ENCODE measurements at places on chromosomes 2 and 18. TPM values are rescaled to one million over a fixed set of nuclear protein-coding genes. Genes with fewer than 3 reads are reported as not detected.

Gene CTNNA2
- total RNA-seq, result 0.06 TPM

Gene ZBTB14
- 8.5 TPM for total RNA-seq

Gene TPO
- not detected for total RNA-seq

Gene DSG1
- total RNA-seq, result not detected

Gene C2orf42
- 8.1 TPM for total RNA-seq

Gene ASXL3
- total RNA-seq, result under 0.01 TPM

Gene HNMT
- 20.2 TPM for total RNA-seq

Gene M1AP
- total RNA-seq, result 1.7 TPM

Gene NCKAP5
- total RNA-seq, result 0.58 TPM

Gene NDUFV2
- 103 TPM for total RNA-seq

Gene CCDC68
- total RNA-seq, result 2.7 TPM

Gene RESP18
- total RNA-seq, result not detected

Gene REG3G
- total RNA-seq, result not detected

Gene AOX1
- total RNA-seq, result 16.8 TPM

Gene SP140L
- 8.4 TPM for total RNA-seq

Gene BMP10
- not detected for total RNA-seq

Gene RND3
- total RNA-seq, result 51.8 TPM

Gene CNGA3
- not detected for total RNA-seq

Gene TDRD15
- total RNA-seq, result not detected

Gene RNU2-63P
- not detected for total RNA-seq

Gene AGFG1
- total RNA-seq, result 132 TPM

Gene SERPINB4
- total RNA-seq, result not detected

Gene TMEM17
- 3.5 TPM for total RNA-seq

Gene POTEJ
- total RNA-seq, result not detected

Gene VWA3B
- total RNA-seq, result not detected

Gene AQP12B
- total RNA-seq, result not detected

Gene SCN2A
- 0.07 TPM for total RNA-seq

Gene ZNF396
- total RNA-seq, result 0.29 TPM

Gene KHK
- 5.5 TPM for total RNA-seq

Gene CD207
- total RNA-seq, result not detected

Gene C2orf92
- total RNA-seq, result 1.3 TPM

Gene C2orf76
- total RNA-seq, result 9.3 TPM

Gene IL1A
- 1.4 TPM for total RNA-seq

Gene MEP1B
- total RNA-seq, result not detected

Gene GNLY
- total RNA-seq, result not detected
